Activated T-cell treated with anti-CD3 and anti-CD28 coated beads, Interleukin-2, amount 50 U/mL, for 48 hours (primary cell): ENCODE measurements at places on chromosomes 3 and 15.

GRCh38 chr3:72171946-72172345 lies 387.0 kb upstream of the PROK2 start:
- DNase-seq = no peak

DNA sequence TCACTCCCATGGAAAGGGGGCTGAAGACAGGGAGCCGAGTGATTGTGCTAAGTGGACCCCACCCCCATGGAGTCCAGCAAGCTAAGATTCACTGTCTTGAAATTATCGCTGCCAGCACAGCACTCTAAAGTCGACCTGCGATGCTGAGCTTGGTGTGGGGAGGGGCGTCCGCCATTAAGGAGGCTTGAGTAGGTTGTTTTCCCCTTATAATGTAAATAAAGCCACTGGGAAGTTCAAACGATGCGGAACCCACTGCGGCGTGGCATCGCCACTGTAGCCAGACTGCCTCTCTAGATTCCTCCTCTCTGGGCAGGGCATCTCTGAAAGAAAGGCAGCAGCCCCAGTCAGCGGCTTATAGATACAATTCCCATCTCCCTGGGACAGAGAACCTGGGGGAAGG lies 10.9 kb upstream of the SRGAP3 start:
- no peak for DNase-seq

DNA sequence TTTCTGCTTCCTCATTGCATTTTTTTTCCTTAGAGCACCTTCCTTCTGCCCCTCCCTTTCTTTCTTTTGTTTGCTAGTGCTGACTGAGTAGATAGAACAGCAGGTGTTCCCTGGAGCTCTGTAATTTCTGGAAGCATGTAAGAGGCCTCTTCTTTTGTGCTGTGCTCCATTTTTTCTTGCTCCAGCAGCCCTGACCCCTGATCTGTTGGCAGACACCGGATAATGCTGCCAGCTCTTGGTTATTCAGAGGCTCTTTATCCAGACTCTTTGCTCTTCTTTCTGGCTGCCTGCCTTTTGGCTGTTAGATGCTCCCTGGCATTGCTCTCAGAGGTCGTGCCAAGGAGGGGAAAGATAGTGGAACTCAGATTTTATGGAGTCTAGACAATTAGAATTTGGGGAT lies 104.4 kb upstream of the RBMS3 start:
- no peak for DNase-seq

DNA sequence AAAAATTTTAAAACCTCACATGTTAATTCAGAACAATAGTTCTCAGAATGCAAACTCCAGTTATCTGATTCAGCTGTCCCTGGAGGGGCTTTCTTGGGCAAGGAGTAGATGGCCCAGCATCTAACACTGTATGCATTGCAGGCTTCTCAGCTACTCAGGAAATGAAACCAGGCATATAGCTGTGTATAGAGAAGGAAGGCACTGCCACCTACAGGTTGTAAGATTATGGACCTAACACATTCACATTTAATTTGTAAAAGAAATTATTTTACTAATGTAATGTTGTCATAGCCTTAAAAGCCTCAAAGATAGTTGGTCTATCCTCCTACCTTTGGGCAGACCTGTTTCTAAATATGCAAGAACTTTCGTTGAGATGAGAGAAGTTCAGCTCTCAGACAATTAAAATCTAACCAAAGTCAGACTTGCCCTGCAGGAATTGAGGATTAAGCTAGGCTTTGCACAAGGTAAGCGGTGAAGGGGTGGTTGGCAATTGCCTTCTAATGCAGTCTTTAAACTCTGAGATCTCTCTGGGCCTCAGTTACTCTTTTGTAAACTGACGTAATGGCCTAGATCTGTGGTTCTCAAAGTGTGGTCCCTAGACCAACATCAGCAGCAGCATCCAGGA lies 132.8 kb upstream of the SLC24A5 start:
- DNase-seq = no peak
